ENCODE measurements at places on chromosomes 16 and 17.

DNA sequence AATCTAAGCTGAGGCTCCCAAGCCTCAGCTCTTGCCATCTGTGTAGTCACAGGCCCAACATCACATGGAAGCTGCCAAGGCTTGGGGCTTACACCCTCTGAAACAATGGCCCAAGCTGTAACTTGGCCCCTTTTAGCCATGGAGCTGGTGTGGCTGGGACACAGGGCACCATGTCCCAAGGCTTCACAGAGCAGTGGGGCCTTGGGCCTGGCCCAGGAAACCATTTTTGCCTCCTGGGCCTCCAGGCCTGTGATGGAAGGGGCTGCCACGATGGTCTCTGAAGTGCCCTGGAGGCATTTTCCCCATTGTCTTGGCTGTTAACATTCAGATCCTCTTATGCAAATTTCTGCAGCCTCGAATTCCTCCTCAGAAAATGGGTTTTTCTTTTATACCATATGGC lies 952.3 kb upstream of the GOT2 start:
- DNase-seq, result no peak

DNA sequence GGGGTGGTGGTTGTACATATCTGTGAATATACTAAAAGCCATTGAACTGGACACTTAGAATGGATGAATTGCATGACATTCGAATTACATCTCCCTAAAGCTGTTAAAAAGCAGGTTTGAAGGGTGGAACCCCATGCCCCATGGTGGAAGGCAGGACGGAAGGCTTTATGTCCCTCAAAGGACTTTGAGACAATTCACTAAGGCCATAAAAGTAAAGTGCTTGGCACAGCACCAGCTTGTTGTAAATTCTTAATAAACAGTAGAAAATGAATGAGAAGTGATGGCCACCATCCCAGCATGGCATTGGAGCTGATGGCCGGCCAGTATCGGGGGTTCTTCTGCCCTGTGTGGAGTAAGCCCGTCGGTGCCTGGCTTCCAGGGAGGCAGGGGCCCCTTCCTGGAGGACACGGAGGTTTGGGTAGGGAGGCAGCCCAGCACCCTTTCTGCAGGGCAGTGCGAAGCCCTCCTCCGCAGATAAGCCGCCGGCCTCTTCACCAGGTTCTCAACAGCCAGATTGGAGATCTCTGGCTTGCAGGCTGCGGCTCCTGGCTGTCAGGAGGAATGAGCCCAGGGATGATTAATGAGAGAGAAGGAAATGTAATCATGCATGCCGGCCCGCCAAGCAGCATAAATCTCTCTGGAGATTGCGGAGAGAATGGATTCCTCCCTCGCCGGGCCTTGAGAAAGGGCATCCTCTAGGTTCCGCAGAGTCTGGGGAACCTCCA lies 346.9 kb downstream of the FOXL1 start:
- no peak for DNase-seq

DNA sequence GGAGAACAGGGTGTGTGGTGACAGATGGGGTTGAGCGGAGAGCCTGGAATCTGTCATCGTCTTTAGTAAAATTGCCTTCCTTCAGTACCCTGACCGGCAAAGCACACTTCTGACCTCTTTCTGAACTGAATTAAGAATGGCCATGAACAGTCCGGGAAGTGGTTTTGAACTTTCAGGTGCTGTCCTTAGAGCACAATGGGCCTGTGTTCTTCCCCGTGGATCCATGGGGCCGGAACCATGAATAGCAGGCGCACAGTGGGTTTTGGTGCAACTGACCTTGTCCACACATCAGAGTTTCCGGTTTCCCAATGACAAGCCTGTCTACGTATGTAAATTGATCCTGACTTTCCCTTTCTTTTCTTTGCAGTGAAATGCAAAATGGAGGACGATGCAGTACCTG lies 28.5 kb downstream of the GPRC5B start:
- DNase-seq, result no peak

DNA sequence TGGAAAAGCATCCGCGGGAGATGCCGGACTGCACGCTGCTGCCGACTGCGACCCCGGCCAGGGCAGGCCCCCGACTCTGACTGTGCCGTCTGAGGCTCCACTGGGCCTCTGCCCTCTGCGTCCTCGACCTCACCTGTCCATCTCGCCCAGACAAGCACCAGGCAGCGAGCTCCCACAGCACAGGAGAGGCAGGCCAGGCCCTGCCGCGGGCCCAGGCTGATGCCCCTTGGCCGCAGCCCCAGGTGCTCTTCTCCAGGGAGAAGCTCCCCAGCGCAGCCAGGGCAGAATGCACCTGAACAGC lies 98.1 kb upstream of the DNAH17 start:
- no peak for DNase-seq

DNA sequence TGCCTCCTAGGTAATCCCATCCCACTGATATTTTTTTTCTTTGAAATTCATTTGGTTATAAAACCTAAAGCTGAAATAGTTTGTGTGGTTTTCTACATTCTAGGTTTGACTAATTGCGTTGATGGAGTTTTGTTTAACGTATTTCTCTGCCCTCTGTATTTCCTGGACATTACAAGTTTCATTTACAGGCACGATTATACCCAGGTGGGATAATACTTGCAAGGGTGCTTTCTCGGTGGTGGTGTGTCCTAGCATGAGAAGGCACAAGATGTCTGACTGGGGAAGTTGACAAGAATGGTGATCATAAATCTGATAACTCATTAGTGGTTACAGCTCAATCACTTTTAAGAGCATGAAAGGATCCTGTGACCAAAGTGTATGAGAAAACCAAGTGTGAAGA lies 45.0 kb downstream of the DYNLRB2 start:
- no peak for DNase-seq
